ENCODE measurements at places on chromosomes 3 and 15.

GRCh38 chr3:129777806-129778205, 115.7 kb downstream of the TMCC1 start:
- DNase-seq, result no peak

GRCh38 chr3:150497956-150498355, 48.3 kb downstream of the SERP1 start:
- no peak for DNase-seq

GRCh38 chr3:37912052-37912733, 50.5 kb downstream of the CTDSPL start:
- no peak for DNase-seq

- DNase-seq, result peak; percentile 67
Observed at GRCh38 chr3:150248888-150249681, 159.0 kb upstream of the TSC22D2 start.

DNA sequence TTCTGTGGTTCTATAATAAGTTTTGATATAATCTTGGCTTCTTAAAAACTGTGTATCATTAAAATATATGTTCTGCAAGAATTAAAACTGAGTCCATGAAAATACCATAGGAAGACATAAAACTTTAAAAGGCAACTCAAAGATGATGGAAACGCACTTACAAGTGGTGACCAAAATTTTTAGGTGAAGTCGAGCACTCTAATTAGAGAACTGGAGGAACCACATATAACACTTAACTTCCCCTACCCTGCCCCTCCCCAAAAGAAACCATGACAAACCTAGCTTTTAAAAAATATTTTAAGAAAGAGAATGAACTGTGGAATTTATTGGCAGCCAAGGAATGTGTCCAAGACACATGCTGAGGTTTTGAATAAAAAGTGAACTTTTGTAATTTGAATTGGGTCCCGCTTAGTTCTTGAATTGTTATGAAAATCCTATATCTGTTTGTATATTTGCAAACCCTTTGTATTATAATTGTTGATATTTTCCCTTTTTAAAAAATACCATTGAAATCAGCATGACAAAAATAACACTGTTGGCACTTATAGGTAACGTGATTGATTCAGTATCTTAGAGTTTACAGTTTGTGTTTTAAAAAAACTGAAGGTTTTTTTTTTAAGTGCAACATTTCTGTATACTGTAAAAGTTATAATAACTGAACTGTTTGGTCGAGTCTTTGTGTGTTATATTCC, 7.7 kb downstream of the NR2F2 start:
- no peak for DNase-seq

DNA sequence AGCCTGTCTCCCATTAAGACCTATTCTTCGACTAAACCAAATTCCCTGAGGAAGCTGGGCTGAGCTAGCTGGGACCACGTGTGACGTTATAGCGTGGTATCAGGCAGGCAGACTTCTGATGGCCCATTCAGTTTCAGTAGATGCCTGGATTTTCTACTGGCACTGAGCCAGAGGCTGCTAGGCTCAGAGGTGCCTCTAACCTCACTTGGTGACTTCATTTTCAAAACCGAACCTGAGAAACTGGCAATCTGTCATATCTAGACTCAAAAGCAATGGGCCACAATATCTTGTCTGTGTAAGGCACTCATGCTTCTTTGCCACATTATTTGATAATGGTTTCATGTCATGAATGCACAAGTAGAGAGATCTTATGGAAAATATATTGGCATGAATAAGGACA, 352.1 kb upstream of the AZI2 start:
- no peak for DNase-seq

GRCh38 chr3:43923104-43923882, 232.6 kb downstream of the ABHD5 start:
- peak; percentile 8 for DNase-seq

DNA sequence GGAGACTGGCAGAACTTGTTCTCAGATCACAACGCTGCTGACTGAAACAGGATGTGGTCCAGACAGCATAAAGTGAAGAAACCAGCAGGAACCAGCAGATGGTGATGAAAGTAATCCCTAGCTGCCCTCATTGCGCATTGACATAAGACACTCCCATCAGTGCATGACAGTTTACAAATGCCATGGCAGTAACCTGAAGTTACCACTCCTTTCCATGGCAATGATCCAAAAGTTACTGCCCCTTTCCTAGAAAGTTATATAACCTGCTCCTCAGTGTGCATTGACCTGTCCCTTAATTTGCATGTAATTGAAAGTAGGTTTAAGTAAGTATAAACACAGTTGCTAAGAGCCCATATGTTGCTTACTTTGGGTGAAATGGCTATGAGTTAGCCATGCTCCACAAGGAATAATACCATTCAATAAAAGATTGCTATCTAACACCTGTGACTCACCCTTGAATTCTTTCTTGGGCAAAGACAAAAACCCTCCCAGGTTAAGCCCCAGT, 149.1 kb upstream of the CD96 start:
- DNase-seq, result no peak

- no peak for DNase-seq
Observed at GRCh38 chr15:65618560-65619109, 3.1 kb upstream of the SLC24A1 start.

Data from right renal cortex interstitium (tissue), 3 donors.